ENCODE measurements at places on chromosomes 7 and 10.
A peak's percentile ranks its signal among the peaks of the same experiment; 100 is the strongest.

DNA sequence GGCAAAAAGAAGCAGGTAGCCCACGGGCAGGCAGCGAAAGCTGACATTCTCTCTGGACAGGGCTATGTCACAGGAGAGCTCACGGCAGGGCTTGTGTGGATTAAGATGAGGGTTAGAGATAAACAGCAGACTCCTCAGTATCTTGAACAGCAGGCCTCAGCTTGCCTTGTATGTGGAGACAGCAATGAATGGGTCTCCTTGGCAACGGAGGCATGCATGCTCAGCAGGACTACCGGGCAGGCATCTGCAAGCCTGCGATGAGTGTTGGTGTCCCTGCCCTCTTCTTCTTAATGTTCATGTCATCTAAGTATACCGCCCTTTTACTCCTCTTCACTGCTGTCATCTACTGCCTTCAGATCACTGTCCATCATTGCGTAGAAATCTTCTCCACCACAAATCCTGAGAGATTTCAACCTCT lies 81.9 kb upstream of the C1GALT1 start:
- no peak for DNase-seq

DNA sequence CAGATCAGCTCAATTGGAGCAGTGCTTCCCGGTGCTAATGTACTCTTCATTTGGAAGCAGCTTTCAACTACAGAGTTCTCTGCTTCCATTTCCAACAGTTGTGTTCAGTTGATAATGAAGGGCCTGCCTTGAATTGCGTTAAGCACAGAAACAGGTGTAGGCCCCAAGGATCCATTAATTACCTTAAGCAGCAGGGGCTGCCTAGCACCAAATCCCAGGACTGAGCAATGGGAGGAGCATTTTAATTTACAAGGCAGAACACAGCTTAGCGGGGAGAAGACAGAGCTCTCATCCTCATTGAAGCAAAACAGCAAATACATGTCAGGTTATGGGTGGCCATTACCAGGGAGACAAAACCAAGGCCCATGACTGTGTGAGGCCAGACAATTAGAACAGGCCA lies 349.6 kb downstream of the TFEC start:
- DNase-seq, result no peak

- DNase-seq, result no peak
Observed at GRCh38 chr10:106474876-106475275, 689.6 kb downstream of the SORCS1 start.

GRCh38 chr7:19519443-19520021 lies 189.3 kb downstream of the POLR1F start:
- DNase-seq, result no peak

GRCh38 chr10:2986391-2986801 lies 81.0 kb upstream of the PFKP start:
- no peak for DNase-seq

GRCh38 chr7:22115689-22116088 lies 170.0 kb upstream of the CDCA7L start:
- DNase-seq, result no peak

DNA sequence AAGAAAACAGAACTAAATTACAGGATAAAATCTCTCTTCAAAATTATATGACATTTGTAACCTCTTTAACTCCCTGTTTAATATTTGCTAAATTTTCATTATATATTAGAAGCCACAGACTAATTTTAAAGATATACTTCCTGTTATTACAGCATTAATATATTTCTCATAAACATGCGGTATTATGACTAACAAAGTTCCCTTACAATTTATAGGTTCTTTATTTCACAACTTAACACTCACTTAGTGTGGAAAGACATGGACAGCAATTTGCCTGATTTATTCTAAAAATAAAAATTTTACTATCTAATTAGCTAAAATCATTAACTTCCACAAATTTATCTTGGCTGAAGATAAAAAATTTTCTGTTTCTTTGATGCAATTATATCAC lies 29.0 kb downstream of the CTNNA3 start:
- DNase-seq, result no peak

DNA sequence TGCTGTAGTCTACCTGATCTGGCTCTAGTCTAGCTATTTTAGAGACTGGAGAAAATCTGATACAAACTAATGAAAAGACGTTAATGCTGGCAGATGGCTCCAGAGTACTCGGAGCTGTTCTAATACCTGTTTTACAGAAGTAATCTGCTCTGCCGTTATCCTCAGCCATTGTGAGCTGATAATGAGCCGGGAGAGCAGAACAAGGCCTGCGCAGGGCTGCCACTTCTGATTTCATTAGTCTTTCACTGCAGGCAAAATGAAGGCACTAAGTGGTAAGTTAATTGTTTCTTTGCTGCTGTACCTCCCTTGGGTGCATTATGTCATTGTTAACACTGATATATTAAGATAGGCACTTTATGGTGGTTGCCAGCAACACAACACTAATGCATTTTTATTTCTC lies 456.4 kb upstream of the PFKP start:
- no peak for DNase-seq

DNA sequence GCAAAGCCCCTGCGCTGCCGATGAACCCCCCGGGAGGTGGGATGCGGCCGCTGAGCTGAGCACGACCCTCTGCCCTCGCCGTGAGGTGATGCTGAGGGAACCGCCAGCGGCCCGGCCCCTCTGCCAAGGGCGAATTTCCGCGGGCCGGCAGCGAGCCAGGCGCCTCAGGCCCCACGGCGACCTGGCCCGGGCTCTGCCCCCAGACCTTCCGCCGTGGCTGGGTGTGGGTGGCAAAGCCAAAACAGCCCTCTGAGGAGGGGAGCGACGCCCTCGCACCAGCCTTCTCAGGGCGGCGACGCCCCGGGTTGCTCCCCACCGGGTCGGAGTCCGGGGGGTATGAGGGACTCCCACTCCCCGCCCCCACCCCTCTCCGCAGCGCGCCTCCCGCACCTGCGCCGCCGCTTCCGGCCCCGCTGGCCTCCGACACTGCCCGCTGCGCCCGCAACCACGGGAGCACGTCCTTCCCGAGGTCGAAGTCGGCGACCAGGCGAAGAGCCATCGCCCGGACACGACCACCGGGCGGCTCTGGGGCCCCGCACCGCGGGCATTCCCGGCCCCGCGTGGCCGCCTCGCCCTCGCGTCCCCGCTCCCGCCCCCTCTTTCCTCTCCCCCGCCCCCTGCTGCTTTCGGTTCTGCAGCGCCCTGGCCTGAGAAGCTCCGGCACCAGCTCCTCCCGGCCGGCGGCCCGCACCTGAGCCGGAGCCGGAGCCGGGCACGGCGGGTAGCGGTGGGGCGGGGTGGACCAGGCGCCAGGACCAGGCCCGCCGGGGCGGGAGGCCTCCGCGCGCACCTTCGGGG lies at the start of gene GSAP:
Gene GSAP (minus strand): TSS at position 527 of the 798 bp plus-strand sequence. CDS start 28 bp downstream, at position 499.
- DNase-seq, result peak; percentile 46

DNA sequence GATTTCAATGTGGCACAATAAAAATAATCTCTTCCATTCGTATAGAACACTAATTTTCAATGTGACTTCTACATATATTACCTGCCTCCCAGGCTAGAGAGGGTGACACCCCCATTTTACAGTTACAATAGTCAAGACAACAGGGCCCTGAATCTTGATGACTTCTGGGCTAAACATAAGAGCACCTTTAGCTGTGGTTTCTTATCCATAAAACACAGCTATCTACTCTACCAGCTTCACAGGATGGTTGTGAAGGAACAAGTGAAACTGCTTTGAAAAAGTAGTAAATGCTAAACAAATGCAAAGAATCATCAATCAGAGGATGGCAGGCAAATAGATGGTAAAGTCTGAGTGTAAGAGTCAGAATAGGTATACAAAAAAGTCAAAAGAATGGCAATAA lies 3.6 kb upstream of the TLL2 start:
- no peak for DNase-seq

- peak; percentile 72 for DNase-seq
Observed at GRCh38 chr7:105014693-105015389, 836 bp downstream of the KMT2E start.

DNA sequence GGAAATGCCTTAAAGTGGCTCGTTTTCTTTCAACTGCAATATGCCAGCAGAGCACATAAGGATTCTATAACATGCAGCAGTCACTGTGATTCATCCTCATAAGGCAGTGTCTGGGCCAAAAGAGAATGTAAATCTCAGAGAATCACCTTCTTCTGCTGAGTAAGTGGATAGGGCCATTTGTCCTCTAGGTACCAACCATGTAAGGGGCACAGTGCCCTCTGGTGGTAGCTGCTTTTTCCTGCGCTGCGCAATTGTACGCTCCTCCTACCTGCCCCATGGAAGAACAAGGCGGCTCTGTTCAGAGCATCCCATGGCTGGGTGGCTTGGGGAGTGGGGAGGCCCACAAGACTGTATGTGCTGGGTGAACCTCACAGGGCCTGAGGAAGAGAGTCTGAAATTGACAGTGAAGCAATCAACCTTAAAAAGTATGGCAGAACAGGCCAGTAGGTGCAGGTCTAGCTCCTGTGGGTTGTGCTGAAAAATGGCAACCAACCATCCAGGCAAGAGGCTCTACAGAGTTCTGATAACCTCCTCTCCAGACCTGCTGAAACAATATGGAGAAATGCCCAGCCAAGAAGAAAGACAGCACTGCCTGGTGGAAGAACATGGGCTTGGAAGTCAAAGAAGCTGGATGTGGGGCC lies 78.6 kb upstream of the C10orf90 start:
- peak; percentile 76 for DNase-seq

DNA sequence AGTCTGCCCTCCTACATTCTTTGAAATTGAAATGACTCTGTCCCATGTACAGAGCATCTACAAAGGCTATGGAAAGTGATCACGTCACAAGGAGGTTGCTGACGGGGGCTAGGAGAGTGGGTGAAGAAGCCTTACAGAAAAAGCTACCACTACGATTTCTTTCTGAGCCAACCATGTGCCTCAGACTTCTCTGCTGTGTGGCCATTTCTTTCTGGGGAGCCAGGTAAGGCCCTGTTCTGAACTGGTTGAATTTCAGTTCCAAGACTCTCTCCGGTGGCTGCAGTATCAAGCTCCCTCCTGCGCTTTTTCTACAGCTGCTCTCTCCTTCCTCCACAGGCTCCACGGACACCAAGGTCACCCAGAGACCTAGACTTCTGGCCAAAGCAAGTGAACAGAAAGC lies 112.5 kb upstream of the PRSS1 start:
- DNase-seq, result peak; percentile 35

DNA sequence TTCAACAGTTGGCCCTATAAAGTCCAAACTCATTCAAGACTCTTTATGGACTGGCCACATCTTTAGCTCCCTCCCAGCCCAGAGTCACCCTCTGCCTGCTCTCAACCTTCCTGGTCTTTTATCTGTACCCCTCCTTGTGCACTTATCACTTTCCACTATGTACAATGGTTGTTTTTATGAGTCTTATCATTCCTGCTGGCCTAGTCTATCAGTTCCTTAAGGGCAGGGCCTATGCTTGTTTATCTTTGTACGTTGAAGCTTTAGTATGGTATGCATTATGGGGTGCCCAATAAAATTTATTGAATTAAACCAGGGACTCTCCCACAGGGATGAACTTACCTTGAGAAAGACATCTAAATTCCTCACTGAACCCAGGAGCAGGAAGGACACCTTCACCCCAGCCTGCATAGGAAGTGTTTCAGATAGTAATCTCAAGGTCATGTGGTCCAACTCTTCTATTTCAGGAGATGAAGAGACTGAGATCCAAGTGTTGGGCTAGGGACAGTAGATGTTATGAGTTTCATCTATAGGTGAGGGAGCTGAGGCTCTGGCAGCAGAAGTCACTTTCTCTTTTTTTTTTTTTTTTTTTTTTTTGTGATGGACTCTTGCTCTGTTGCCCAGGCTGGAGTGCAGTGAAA lies 13.3 kb upstream of the PDCD4 start:
- DNase-seq, result peak; percentile 22

GRCh38 chr7:134891262-134891695 lies 95.0 kb upstream of the AGBL3 start:
- DNase-seq, result no peak

DNA sequence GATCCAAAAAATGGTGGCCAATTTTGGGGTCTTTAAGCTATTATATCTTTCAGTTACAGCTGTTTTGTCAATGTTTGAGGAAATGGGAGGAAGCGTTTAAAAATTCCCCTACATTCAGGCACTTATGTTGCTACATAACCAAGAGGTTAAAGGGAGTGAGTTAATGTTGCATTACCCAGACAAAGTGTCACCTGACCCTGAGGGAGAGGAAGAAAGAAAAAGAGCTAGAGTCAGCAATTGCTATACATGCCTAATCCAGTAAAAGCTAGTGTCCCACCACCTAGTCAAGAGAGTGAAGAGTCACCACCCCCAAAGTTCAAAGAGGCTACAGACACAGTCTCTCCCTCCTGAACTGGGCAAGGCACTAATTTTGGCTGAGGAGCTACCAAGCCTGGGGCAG lies 69.5 kb upstream of the ZNF92 start:
- DNase-seq, result no peak

- no peak for DNase-seq
Observed at GRCh38 chr10:16441173-16441840, 4.5 kb downstream of the PTER start.

- no peak for DNase-seq
Observed at GRCh38 chr10:133164816-133165555, 5.0 kb downstream of the KNDC1 start.

DNA sequence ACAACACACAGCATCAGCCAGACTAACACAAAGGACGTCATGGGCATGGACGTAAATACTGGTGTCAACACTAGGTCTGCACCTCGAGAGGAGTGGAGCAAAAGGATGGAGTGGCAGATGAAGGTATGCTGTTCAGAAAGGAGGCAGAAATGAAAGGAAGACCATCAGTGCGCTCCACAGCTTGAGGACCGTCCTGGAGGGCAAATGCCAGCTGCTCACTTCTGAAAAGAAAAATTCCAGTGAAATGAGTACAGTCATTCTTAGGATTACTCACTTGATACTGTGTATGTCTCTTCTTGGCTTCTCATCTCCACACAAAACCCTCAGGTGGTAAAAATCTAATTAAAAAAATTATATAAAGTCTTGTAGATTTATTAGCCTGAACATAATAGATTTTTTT lies 44.8 kb downstream of the EGFR start:
- DNase-seq, result no peak

DNA sequence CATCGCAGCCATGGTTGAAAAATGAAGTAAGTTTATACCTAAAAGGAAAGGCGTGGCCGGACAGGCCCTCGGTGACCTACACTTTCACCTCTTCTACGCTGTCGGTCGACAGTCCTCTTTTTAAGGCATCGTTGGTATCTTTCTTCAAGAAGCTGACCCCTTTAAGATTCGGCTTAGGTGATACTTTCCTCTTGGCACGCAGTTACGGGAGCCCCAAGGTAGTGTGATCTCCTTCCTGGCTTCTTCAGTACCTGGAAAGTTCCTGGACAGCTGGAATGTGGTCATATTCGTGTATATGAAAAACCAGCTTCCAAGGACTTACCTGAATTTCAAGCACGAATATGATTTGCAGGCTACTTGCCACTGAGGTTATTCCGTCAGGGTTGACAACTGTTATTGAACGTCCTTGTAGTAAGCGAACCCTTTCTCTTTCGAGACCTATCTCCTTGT lies 885 bp upstream of the SYPL1 start:
- DNase-seq, result no peak

GRCh38 chr7:21767300-21767900 lies 178.3 kb downstream of the CDCA7L start:
- no peak for DNase-seq

Measured in stimulated activated CD8-positive, alpha-beta memory T cell treated with anti-CD3 and anti-CD28 coated beads, Interleukin-4, amount 100 ng/mL, for 48 hours (primary cell).